ENCODE measurements at places on chromosomes 11 and 22. TPM values are rescaled to one million over a fixed set of nuclear protein-coding genes. Genes with fewer than 3 reads are reported as not detected.
A peak's percentile ranks its signal among the peaks of the same experiment; 100 is the strongest.

The CCND1 gene
- 331 TPM for total RNA-seq

The IRAG1 gene
- 0.35 TPM for total RNA-seq

The OR52N4 gene
- total RNA-seq = not detected

The CLTCL1 gene
- total RNA-seq = 7.9 TPM

The SEPTIN5 gene
- total RNA-seq = 1.3 TPM

The TPH1 gene
- 0.67 TPM for total RNA-seq

The TMEM191B gene
- 8.6 TPM for total RNA-seq

The SPDYC gene
- total RNA-seq = not detected

The LMO2 gene
- total RNA-seq = not detected

DNA sequence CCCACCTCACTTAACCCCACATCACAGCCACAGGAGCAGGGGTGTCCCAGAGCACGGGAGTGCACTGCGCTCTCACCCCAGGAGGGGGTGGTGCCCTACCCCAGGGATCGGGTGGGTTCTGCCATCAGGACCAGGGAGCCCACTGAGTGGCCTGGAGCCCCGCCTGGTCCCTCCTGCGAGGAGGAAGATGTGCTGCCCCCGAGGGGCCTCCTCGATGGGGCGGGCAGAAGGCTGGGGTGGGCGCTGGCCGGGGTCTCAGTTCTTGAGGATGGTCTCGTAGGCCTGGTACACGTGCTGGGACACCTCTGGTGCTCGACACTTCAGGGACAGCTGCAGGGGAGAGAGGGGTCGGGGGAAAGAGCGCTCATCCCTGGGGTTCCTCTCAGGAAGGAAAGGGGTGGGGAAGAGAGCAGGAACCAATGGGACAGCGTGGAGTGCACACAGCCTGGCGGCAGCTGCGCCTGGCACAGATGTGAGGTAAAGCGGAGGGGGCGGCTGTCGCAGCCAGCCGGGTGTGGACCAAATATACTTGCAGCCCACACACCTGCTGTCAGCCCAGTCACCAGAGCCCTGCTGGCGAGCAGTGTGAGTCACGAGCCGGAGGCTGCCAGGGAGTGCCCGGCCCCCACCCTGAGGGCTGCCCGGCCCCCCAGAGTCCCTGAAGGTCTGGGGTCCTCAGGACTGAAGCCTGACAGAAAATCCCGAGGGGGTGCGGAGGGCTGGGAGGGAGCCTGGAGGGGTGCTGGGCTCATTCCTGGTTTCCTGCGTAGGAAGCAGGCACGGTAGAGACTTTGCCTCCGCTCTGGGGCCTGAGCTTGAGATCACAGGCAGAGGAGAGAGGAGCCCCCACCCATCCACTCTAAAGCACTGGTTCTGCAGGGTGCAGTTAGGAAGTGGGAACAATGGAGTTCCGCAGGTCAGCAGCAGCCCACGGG, 13.3 kb upstream of the RASL10A start:
- no peak overlapping the region for H3K27ac ChIP-seq
- no peaks in the 10 kb centered on the region for H3K27me3 ChIP-seq
- H3K36me3 ChIP-seq = no peaks in the 10 kb centered on the region

DNA sequence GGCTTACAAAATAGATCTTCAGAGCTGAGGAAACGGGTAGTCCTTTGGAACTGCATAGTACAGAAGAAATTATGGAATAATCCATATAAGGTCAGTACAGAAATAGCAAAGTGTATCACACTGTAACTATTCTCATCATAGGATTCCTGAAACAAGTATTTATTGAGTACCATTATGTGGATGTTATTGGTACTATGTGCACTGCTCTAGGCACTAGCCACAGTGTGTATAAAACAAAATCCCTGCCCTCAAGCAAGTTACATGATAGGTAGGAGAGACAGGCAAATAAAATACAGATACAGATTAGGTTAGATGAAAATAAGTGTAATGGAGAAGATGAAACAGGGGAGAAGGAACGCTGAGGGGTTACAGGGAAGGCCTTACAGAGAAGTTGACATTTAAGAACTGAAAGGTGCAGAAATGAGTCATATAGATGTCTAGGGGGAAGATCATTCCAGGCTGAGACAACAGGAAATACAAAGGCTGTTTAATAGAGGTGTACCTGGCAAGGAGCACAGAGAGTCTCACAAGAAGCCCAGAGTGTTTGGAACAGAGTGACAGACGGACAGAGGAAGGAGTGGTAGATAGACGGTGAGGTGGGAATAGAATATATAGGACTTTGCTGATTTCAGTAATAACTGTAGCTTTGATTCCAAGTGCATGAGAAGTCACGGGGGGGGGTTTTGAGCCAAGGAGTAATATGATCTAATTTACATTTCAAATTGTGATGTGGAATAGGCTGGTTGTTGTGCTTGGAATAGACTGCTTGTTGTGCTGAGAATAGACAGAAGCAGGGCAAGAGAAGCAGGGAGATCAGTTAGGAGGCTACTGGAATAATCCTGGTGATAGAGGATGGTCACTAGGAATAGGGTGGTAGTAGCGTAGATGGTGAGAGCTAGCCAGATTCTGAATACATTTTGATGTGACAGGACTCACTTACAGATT, 13.7 kb downstream of the RNF141 start:
- H3K36me3 ChIP-seq = no peaks in the 10 kb centered on the region
- no peak overlapping the region for H3K4me3 ChIP-seq
- peaks cover 30% of the 10 kb centered on the region for H3K4me1 ChIP-seq
- DNase-seq = no peak
- H3K27me3 ChIP-seq = no peaks in the 10 kb centered on the region

GRCh38 chr11:5809122-5809519, 397 bp downstream of the OR52N2 start:
- no peak overlapping the region for H3K27ac ChIP-seq
- H3K36me3 ChIP-seq = no peaks in the 10 kb centered on the region
- no peaks in the 10 kb centered on the region for H3K27me3 ChIP-seq
- H3K4me3 ChIP-seq = peak overlapping the region; percentile 26
- no peak for DNase-seq
- no peaks in the 10 kb centered on the region for H3K4me1 ChIP-seq

- H3K4me1 ChIP-seq = no peaks in the 10 kb centered on the region
- H3K36me3 ChIP-seq = peaks cover 1% of the 10 kb centered on the region
- no peak for DNase-seq
- no peaks in the 10 kb centered on the region for H3K27me3 ChIP-seq
Measured at GRCh38 chr22:38304526-38304925, 12.7 kb downstream of the CSNK1E start.

GRCh38 chr11:121300313-121300971, 7.9 kb downstream of the SC5D start:
- peaks cover 3% of the 10 kb centered on the region for H3K36me3 ChIP-seq
- no peaks in the 10 kb centered on the region for H3K27me3 ChIP-seq
- no peak for DNase-seq
- H3K4me1 ChIP-seq = no peaks in the 10 kb centered on the region

GRCh38 chr22:43887391-43887790, 4.4 kb downstream of the PNPLA5 start:
- H3K4me3 ChIP-seq = no peak overlapping the region
- no peak for DNase-seq
- H3K27me3 ChIP-seq = no peaks in the 10 kb centered on the region
- no peaks in the 10 kb centered on the region for H3K36me3 ChIP-seq

DNA sequence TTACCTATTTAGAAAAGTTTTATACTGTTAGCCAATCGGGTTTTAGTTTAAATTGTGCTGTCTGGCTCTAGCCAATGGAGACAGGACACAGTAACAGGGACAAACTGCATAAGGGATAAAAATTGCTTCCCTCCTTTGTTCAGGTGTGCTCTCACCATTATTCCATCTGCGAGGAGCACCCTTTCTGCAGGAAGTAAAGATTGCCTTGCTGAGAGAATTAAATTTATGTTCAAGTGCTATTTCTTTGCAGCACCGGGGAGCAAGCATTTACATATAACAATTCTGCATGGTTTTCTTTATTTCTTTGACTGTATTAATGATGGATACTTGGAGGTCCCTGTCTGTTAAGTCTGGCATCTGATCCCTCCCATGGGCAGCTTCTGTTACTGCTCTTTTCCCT, 80.5 kb downstream of the BRD1 start:
- no peak overlapping the region for H3K27ac ChIP-seq
- H3K36me3 ChIP-seq = no peaks in the 10 kb centered on the region
- no peak for DNase-seq
- H3K4me3 ChIP-seq = no peak overlapping the region
- no peaks in the 10 kb centered on the region for H3K27me3 ChIP-seq
- no peaks in the 10 kb centered on the region for H3K4me1 ChIP-seq

GRCh38 chr11:11046781-11047180, 188.9 kb upstream of the ZBED5 start:
- H3K36me3 ChIP-seq = no peaks in the 10 kb centered on the region
- H3K4me3 ChIP-seq = no peak overlapping the region
- H3K27me3 ChIP-seq = no peaks in the 10 kb centered on the region
- H3K4me1 ChIP-seq = no peaks in the 10 kb centered on the region
- DNase-seq = no peak

DNA sequence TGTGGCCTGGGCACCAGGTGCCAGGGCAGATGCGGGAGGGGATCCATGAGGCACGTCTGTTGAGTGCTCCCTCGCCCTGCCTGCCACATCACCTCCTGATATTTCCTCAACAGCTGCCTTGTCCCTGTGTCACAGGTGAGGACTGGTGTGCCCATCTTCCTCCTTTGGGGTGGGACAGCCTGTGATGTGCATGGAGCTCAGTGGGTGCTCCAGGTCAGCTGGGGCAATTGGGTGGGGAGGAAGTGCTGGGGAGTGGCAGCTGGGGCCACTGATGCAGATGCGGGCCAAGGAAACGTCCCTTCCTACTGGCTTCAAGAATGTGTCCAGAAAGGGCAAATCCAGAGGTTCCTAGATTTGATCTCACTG, 83.6 kb downstream of the MORC2 start:
- no peaks in the 10 kb centered on the region for H3K36me3 ChIP-seq
- no peak for DNase-seq
- no peak overlapping the region for H3K27ac ChIP-seq
- H3K4me3 ChIP-seq = no peak overlapping the region

GRCh38 chr22:30029512-30029911, 50.8 kb upstream of the HORMAD2 start:
- DNase-seq = no peak
- H3K27me3 ChIP-seq = no peaks in the 10 kb centered on the region
- H3K4me1 ChIP-seq = no peaks in the 10 kb centered on the region
- H3K36me3 ChIP-seq = peaks cover 3% of the 10 kb centered on the region
- no peak overlapping the region for H3K27ac ChIP-seq

GRCh38 chr11:93718057-93718563, 23.2 kb downstream of the TAF1D start:
- H3K4me1 ChIP-seq = no peaks in the 10 kb centered on the region
- H3K27me3 ChIP-seq = no peaks in the 10 kb centered on the region
- no peak for DNase-seq
- no peak overlapping the region for H3K4me3 ChIP-seq
- H3K36me3 ChIP-seq = peaks cover 9% of the 10 kb centered on the region

GRCh38 chr11:75826461-75827230, 11.6 kb downstream of the UVRAG start:
- H3K27me3 ChIP-seq = no peaks in the 10 kb centered on the region
- peaks cover 8% of the 10 kb centered on the region for H3K4me1 ChIP-seq
- H3K27ac ChIP-seq = peak overlapping the region; percentile 19
- no peak for DNase-seq

GRCh38 chr11:119591836-119592310, 137.1 kb downstream of the NECTIN1 start:
- peaks cover 21% of the 10 kb centered on the region for H3K4me1 ChIP-seq
- DNase-seq = no peak
- no peaks in the 10 kb centered on the region for H3K36me3 ChIP-seq

DNA sequence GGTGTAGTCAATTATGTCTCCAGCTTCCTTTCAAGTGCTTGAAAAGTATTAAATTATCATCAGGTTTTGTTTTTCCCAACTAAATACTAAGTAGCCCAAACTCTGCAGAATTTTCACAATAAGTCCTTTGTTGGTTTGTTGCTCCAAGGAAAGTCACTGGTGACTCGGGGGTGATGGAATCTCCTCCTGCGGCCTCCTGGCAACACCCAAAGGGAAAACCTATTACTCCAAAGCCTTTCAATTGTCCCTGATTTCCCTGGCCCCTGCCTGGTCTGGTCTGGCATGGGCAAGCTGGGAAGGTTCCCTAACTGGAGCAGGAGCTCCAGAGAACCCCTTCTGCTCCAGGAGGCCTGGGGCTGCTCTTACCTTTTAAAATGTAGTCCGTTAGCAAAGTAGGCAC, 47.9 kb downstream of the FEZ1 start:
- no peak overlapping the region for H3K4me3 ChIP-seq
- 0 out of 2 replicates have a peak, but pooled peaks cover 3% of the 10 kb centered on the region for H3K4me1 ChIP-seq
- DNase-seq = no peak
- H3K36me3 ChIP-seq = no peaks in the 10 kb centered on the region
- H3K27me3 ChIP-seq = no peaks in the 10 kb centered on the region

DNA sequence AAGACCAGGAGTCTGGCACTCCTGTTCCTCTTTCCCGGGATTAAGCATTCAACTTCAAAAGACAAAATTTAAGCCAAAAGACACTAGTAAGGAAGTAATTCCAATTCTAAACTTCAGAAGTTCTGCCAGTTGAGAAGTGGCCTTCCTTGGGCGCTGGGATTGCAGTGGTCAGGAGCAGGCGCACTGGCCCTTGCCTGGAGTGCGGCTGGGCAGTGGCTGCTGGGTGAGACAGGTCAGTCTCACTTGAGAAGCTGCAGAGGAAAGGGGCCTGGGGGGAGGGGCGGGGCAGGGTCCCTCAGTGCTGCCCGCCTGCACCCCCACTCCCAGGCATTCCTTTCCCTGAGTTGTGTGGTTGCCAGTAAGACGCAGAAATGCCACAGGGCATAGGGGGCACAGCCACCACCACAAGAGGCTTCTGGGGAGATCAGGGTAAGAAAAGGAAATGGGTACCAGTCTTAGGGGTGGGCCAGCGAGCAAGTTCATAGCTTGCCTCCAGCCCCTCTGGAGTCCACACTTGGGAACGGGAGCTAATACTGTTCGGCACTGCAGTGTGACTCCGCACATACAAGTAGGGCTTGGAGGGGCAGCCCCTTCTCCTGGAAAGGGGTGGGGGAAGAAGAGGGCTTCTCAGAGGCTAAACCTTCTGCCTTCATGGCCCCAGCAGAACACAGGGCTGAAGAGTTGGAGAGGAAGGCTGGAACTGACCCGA, 5.5 kb downstream of the MRPL49 start:
- peaks cover 10% of the 10 kb centered on the region for H3K36me3 ChIP-seq
- no peak overlapping the region for H3K4me3 ChIP-seq
- no peak for DNase-seq
- no peaks in the 10 kb centered on the region for H3K27me3 ChIP-seq

DNA sequence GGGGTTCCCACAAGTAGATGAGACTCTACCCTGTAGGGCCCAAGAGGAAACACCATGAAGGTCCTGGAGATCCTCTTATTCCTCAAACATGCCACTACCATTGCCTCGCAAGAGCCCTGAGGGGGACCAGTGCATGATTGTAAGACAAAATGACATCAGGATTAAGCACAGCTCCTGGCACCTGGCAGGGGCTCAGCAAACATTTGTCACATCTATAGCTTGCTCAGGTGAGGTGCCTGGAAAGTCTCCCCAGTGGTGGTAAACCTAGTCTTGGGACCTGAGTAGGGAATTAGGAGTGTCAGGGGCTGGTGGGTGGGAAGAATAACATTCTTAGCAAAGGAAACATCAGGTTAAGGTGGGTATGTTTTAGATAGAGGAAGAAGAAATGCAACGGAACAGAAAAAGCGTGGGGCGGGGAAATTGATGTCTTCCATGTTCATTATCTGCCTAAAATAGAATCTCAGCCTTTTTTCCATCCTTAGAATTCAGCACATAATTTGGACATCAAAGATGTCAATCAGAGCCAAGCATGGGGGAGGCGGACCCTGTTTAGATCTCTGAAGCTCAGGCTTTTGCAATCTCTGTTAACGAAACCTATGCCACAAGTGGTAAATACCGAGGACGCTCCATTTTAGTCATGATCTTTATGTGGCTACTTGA, 924 bp downstream of the YPEL1 start:
- no peak for DNase-seq
- H3K4me3 ChIP-seq = peak overlapping the region; percentile 52
- H3K27me3 ChIP-seq = no peaks in the 10 kb centered on the region
- no peaks in the 10 kb centered on the region for H3K36me3 ChIP-seq

GRCh38 chr11:74123008-74123448, 47.8 kb downstream of the C2CD3 start:
- no peaks in the 10 kb centered on the region for H3K36me3 ChIP-seq
- H3K4me3 ChIP-seq = no peak overlapping the region
- H3K27me3 ChIP-seq = no peaks in the 10 kb centered on the region
